ENCODE measurements at places on chromosomes 13 and 19. TPM values are rescaled to one million over a fixed set of nuclear protein-coding genes. Genes with fewer than 3 reads are reported as not detected.

Gene NLRP5
- not detected for total RNA-seq

Gene OR1I1
- not detected for total RNA-seq

- DNase-seq = no peak
Observed at GRCh38 chr13:25502031-25502430, 130.3 kb downstream of the ATP8A2 start.

DNA sequence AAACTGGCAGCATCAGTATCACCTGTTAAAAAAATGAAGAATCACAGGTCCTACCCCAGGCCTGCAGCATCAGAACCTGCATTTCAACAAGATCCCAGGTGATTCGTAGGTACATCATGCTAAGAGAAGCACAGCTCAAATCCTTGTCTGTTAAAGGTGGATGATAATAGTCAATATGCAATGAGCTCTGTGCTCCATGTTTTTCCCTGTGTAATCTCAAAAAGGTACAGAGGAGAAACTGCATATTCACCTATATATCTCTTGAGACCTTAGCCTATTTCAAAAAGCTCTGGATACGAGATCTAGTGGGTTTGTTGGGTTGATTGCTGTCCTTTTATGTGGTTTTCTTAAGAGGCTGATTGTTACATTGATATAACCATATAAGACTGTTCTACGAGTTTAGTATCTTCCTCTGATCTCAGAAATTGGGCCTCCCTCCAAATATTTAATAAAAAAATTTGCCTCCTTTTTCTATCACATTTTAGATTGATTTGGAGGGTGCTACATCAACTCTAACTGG, 148.9 kb downstream of the DCT start:
- DNase-seq = no peak

- no peak for DNase-seq
Observed at GRCh38 chr13:48216204-48216711, 16.7 kb upstream of the ITM2B start.
